ENCODE measurements at places on chromosomes 16 and 17. TPM values are rescaled to one million over a fixed set of nuclear protein-coding genes. Genes with fewer than 3 reads are reported as not detected.
A peak's percentile ranks its signal among the peaks of the same experiment; 100 is the strongest.

DNA sequence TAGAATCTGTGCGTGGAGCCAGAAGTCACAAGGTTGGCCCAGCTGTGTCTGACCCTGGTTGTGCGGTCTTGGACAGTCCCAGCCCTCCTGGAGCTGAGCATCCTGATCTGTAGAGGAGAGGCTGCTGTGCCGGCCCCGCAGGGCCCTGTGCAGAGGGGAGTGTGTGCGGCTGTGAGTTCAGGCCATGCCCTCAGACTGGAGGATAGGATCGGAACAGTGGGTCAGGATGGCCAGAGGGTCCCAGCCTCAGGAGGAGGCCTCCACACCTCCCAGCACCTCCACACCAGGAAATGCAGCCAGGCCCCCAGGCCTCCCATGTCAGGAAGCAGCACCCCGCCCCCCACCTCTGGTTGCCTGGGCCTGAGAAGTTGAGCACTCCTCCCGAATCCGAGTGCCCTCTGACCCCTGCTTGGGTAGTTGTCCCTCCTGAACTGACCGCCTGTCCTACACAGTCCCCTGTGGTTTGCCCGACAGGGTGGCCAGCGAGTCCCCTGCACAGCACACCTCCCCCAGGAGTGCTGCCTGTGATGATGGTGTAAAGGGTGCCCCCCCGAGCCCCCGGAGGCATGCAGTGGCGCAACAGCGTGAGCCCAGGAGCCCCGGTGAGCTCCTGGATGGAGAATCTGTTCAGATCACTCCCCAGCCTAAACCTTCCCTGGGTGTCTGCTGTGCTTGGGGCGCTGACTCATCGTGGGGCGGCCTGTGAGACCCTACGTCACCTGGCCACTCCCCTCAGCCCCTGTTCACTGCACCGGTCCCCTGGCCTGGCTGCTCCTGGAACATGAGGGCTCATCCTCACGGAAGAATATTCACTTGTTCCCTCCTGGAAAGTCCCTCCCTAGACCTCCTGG lies 285.2 kb downstream of the SEC14L1 start:
- no peaks in the 10 kb centered on the region for H3K27me3 ChIP-seq
- H3K4me3 ChIP-seq: no peak overlapping the region
- H3K27ac ChIP-seq: peak overlapping the region; percentile 97
- no peaks in the 10 kb centered on the region for H3K36me3 ChIP-seq

DNA sequence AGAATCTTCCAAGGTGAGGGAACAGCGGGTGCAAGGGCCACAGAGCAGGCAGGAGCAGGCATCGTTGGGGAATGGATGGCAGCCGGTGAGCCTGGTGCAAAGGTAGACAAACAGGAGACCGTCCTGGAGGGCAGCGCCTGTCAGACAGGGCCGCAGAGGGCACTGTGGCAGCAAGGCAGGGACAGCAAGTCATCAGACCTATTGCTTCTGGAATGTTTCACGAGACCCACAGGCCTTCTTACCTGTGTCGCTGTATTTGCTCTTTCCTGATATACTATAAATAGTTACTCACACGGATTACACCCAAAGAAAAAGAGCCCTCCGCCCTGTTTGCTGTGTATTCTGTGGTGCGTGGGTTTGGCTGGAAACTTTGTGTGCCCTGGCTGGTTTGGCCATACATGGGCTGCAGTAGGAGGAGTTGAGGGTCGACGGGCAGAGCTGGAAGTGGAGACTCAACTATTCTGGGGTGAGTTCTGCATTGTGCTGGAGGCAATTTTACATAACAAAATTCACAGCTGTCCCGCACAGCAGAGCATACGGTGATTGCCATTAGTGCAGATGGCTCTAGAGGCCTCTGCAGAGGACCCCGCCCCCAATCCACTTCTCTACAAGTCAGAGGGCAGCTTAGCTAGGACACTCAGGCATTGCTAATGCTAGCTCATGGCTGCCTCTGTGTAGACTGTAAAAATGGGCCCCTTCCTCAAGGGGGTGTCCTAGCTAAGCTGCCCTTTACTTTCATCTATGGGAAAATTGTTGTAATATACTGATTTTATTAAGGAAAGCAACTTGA lies 18.6 kb upstream of the POLR3E start:
- no peak overlapping the region for H3K4me3 ChIP-seq
- DNase-seq: no peak

DNA sequence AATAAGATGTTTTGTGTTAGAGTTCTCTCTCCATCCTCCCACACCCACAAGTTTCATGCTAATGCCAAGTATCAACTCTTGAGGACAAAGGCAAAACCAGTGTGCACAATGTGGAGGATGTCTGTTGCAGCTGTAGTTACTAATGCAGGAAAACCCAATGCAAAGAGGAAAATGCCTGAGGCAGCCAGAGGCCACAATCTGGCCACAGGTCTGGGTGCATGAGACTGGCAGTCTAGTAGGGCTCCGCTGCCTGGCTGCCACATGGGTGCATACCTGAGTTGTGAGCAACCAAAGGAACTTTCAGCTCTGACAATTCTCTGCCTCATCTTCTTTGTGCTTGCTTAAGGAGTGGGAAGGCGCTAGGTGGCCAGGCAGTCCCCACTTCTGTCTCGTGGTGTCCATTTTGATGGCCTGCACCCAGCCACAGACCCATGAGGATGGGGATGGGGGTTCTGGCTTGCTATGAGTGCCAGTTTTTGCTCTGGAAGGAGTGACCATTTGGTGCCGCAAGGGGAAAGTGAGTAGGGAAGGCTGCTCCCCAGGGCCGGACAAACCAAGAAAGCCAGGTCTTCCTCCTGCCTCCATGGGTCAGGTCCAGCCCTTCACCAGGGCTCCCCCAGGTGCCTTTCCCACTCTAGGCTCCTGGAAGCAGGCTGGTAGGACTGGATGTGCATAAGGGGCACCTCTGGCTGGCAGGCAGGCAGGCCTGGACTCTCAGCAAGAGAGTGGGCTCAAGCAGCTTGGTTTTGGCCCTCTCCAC lies 4.2 kb upstream of the GFOD2 start:
- DNase-seq: no peak
- no peaks in the 10 kb centered on the region for H3K4me1 ChIP-seq
- no peaks in the 10 kb centered on the region for H3K27me3 ChIP-seq
- no peak overlapping the region for H3K27ac ChIP-seq
- H3K36me3 ChIP-seq: no peaks in the 10 kb centered on the region
- H3K4me3 ChIP-seq: no peak overlapping the region

DNA sequence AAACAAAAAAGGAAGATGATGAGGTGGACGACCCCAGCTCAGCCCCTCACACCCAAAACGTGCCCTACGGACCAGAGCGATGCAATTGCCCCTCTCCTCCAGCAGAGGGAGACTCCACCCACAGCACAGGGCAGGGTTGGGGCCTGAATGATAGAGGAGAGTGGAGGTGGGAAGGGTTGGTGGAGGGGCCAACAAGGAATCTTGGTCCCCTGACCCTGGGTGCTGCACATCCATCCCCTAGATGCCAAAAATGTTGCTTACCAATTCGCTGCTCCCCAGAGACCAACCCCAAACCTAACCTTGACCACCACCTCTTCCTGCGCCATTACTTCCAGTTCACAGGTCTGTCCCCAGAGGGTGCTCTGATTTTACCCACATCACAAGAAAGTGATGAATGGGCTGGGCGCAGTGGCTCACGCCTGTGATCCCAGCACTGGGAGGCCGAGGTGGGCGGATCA lies 12.9 kb downstream of the P2RX5 start:
- H3K4me1 ChIP-seq: no peaks in the 10 kb centered on the region
- no peak overlapping the region for H3K27ac ChIP-seq
- no peak overlapping the region for H3K4me3 ChIP-seq
- no peaks in the 10 kb centered on the region for H3K27me3 ChIP-seq
- no peaks in the 10 kb centered on the region for H3K36me3 ChIP-seq
- DNase-seq: no peak

COASY gene
- total RNA-seq: 17.1 TPM

DNA sequence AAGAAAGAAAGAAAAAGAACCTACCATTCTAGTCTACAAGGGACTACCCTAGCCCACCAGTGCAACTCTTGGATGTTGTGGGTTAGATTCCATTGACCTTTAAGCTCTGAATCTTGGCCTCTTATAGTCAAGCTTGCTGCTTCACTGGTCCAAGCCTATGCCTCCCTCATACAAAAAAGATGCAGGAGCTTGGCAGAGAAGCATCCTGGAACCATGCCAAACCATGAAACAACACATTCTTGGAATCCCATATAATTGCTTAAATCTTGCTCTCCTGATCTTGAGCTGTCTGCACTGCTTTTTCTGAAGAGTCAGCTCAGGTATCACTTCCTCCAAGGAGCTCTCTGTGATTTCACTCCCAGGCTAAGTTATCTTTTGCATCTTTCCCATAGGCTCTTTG lies 117.9 kb upstream of the GPR139 start:
- H3K4me1 ChIP-seq: no peaks in the 10 kb centered on the region
- H3K27me3 ChIP-seq: no peaks in the 10 kb centered on the region
- no peaks in the 10 kb centered on the region for H3K36me3 ChIP-seq

RCVRN gene
- total RNA-seq: not detected

GRCh38 chr16:55475919-55476318 lies 3.1 kb upstream of the MMP2 start:
- no peaks in the 10 kb centered on the region for H3K4me1 ChIP-seq
- no peaks in the 10 kb centered on the region for H3K36me3 ChIP-seq
- H3K27me3 ChIP-seq: no peaks in the 10 kb centered on the region
- peak overlapping the region; percentile 5 for H3K4me3 ChIP-seq
- peak; percentile 74 for DNase-seq

ATPAF2 gene
- 20.6 TPM for total RNA-seq

AURKB gene
- not detected for total RNA-seq

DNA sequence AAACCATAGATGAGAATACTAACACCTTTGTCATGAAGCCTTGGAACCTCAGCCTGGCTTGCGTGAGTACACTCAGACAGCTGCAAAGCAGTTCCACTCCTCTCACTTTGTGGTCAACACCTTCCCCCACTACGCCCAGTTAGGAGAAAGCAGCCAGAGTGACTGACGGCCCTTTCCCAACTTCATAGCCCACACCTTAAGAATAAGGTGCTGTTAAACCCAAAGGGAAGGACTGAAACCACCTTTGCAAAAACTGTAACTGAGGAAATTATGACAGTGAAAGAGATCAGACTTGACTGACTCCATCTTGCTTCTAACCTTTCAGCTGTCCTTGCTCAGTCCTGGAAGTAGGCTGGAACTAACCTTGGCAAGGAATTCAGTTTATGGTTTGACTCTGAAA lies 13.7 kb downstream of the N4BP1 start:
- H3K27me3 ChIP-seq: no peaks in the 10 kb centered on the region
- no peaks in the 10 kb centered on the region for H3K36me3 ChIP-seq
- H3K27ac ChIP-seq: no peak overlapping the region
- no peaks in the 10 kb centered on the region for H3K4me1 ChIP-seq
- H3K4me3 ChIP-seq: no peak overlapping the region

- no peaks in the 10 kb centered on the region for H3K4me1 ChIP-seq
- no peaks in the 10 kb centered on the region for H3K36me3 ChIP-seq
- H3K4me3 ChIP-seq: no peak overlapping the region
Measured at GRCh38 chr17:34883106-34884000, 77.9 kb downstream of the CCT6B start.

DNA sequence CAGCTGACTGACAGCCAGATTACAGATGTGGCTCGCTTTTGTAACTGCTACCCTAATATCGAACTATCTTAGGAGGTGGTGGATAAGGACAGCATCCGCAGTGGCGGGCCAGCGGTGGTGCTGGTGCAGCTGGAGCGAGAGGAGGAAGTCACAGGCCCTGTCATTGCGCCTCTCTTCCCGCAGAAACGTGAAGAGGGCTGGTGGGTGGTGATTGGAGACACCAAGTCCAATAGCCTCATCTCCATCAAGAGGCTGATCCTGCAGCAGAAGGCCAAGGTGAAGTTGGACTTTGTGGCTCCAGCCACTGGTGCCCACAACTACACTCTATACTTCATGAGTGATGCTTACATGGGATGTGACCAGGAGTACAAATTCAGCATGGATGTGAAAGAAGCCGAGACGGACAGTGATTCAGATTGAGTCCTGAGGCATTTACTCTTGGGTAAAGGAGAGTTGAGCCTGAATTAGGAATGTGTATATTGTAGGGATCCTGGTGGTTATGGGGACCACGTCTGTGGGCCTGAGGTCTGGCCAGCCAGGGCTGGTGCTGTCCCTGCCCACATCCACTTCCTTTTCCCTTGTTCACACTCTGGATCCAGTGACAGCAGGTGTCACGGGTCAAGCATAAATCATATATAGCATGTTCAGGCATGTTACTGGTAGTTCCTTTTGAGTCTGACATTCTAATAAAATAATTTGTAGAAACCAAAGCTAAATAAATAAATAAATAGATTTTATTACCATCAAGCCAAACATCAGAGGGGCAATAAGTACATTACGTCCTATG lies 89.0 kb upstream of the SMURF2 start:
- no peak overlapping the region for H3K4me3 ChIP-seq
- H3K27ac ChIP-seq: no peak overlapping the region
- no peak for DNase-seq
- no peaks in the 10 kb centered on the region for H3K4me1 ChIP-seq
- H3K27me3 ChIP-seq: no peaks in the 10 kb centered on the region

DNA sequence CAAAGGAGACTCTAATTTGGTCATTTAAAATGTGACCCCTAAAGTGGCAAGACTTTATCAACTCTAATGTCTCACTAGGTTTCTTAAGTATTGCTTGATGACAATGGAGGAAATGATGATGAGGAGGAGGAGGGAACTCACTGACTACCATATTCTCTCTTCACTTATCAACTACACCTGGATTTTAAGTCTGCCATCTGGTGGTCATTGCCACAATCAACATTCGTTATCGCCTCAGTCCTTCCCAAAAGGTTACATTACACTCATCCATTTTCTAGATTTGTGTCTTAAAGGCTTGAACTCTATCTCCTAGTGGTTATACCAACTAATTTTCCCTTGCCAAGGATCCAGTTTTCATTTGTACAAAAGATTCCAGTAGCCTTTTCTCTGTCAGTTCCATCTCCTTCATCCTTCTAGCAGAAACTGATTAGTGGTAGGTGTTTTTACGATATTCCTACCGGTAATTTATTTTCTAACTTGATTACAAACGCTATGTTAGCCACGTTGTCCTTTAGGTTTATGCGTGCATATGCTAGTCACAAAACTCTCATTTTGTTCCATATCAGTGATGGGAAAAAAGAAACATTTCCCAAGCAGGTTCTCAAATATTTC lies 114.6 kb upstream of the NOG start:
- DNase-seq: no peak
- no peak overlapping the region for H3K27ac ChIP-seq

- no peaks in the 10 kb centered on the region for H3K36me3 ChIP-seq
- no peaks in the 10 kb centered on the region for H3K4me1 ChIP-seq
- no peaks in the 10 kb centered on the region for H3K27me3 ChIP-seq
- H3K4me3 ChIP-seq: no peak overlapping the region
- no peak overlapping the region for H3K27ac ChIP-seq
Measured at GRCh38 chr16:13379266-13379665, 477.9 kb downstream of the SHISA9 start.

SLFN12L gene
- 0.59 TPM for total RNA-seq

GRCh38 chr16:67447508-67448076 lies 16.7 kb downstream of the HSD11B2 start:
- H3K4me3 ChIP-seq: no peak overlapping the region
- no peaks in the 10 kb centered on the region for H3K36me3 ChIP-seq
- no peaks in the 10 kb centered on the region for H3K27me3 ChIP-seq
- peak overlapping the region; percentile 78 for H3K27ac ChIP-seq
- DNase-seq: peak; percentile 65

- no peak overlapping the region for H3K27ac ChIP-seq
- no peaks in the 10 kb centered on the region for H3K27me3 ChIP-seq
- no peak overlapping the region for H3K4me3 ChIP-seq
- no peak for DNase-seq
- H3K36me3 ChIP-seq: no peaks in the 10 kb centered on the region
- no peaks in the 10 kb centered on the region for H3K4me1 ChIP-seq
Measured at GRCh38 chr17:75703591-75703990, 17.7 kb upstream of the ITGB4 start.

GRCh38 chr17:83187782-83188311 lies 108.4 kb downstream of the METRNL start:
- no peak overlapping the region for H3K27ac ChIP-seq
- no peak for DNase-seq
- no peak overlapping the region for H3K4me3 ChIP-seq
- H3K36me3 ChIP-seq: no peaks in the 10 kb centered on the region

All from uterus (tissue), 4 donors.